HS-27A (cell line): ENCODE measurements at places on chromosomes 3 and 15.

DNA sequence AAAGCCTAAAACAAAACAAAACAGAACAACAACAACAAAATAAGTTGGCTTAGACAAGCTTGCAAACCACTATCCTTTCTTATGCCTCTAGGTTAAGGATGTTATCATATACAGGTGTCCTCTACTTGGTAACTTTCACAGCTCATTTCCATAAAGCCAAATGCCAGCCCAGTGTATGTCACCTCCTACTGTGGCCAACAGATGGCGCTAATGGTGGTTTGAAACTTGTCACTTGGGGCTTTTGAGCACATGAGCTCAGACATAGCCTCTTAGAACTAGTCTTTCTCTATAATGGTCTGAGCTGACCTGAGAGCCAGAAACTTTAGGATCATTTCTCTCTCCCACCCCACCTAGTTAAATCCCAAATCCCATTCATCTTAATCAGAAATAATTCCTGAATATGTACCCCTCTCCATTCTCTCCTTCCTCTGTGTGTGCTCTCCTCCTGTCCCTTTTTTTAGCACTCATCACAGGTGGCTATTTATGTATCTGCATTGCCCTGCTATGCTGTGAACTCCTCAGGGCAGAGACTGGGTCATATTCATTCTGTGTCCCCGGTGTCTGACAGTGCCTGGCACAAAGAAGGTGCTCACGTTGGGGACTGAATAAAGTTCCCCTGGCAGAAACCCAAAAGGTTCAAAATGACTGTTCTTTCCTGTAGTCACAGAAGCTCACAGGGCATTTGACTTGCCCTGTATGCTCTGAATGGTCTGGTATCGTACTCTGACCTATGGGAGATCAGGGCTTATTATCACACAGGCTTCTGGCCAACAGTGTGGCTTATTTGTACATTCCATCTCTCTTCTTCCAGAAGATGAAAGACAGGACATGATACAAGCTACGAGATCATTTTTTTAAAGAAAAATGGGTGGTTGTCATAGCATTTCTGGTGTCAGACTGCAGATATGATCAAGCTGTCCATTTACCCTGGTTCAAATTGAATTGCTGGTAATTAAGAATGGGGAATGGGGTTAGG lies 319.3 kb upstream of the AZI2 start:
- DNase-seq: peak; percentile 41

GRCh38 chr15:66789029-66790025 lies 87.3 kb downstream of the SMAD6 start:
- no peak for DNase-seq

DNA sequence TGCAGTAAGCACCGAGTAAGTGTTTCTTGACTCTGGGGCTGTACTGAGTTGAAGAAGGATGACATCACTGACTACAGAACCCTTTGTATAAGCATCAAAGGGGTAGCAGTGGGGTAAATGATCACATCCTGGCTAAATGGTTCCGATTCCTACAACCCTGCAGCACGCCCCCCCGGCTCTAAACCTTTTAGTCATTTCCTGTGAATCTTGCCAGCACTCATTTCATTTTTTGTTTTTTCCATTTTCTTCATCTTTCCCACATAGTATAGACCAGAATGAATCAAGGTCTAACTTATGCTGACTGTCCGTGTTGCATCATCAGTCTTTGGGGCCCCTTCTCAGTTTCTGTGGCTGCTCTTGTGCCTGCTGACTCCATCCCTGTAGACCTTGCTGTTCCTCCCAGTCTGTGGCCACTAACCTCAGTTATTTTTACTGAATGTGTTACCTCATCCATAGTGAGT lies 383.1 kb upstream of the TPRG1 start:
- DNase-seq: peak; percentile 43

DNA sequence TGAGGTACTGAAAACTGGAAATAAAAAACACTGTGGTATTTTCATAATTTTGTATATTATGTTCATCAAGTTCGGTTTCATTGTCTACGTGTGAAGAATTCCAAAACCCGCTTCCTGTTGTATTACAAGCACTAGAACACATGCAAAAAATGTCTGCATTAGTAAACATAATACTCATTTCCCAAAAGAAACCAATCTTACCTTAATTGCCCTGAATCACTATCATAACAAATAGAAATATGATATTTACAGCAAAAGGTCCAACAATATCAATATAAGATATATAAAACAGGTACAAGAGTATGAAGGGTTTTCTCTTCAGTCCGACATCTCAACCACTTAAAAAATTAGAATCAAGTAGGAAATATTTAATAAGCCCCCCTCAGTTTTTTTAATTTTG lies 26.3 kb upstream of the GP5 start:
- DNase-seq: no peak

DNA sequence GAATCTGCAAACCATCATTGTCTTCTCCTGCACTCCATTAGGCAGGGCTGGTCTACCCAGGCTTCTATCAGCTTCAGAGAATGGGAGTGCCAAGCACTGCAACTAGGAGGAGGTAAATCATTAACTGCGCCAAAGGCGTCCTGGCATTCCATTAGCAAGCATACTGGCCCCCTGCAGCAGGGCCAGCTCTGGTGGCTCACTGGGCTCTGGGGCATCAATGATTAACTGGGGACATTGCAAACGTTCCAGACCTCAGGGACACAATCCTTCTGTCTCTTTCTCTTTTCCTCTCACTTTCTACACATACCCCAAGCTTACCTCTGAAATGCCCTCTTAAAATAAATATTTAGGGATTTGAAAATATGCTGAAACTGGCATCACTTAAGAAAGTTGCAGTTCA lies 129.0 kb downstream of the MYLK start:
- no peak for DNase-seq

- DNase-seq: no peak
Observed at GRCh38 chr15:85071061-85071460, 89.4 kb downstream of the PDE8A start.

GRCh38 chr3:122055215-122055614 lies at the start of gene CD86:
Gene CD86 (plus strand): TSS chr3:122055362. CDS start chr3:122055490, 128 bp downstream.
- DNase-seq: no peak
